ENCODE measurements at places on chromosomes 7 and 10.

DNA sequence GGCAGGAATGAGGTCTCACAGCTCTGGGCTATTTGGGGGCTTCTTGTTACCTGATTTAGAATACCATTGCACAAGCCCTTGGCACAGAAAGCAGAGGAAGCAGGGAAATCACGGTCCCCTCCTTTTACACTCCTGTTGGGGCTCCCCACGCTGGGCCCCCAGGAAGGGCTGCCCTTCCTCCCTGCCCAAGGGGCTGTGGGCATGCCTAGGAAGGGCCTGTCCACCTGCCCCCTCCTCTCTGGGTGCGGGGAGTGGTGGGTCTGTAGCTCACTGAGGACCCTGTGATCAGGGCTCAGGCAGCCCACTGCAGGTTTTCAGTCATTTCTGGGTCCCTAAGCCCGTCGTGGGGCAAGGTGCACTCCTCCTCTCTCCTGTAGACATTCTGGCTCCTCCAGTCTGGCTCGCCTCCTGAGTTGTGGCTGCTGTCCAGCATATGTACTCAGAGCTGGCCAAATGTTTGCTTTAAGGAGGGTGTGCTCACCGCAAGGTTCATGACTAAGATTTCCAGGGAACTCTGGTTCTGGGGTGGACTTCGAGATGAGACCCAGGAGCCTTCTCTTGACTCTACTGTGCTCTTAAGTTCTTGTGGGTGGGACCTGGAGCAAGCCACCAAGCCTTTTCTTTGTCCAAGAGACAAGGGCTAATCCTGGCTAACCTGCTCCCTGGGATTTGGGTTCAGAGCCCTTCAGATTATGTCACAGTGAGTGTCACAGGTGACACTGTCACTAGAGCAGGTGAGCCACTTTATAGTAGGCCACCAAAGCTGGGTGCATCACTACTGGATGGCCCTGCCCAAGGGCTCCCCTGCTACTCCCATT is 56.0 kb downstream of the TACR2 start:
- DNase-seq, result no peak

- DNase-seq, result no peak
Observed at GRCh38 chr7:35026150-35026549, 11.1 kb downstream of the DPY19L1 start.

DNA sequence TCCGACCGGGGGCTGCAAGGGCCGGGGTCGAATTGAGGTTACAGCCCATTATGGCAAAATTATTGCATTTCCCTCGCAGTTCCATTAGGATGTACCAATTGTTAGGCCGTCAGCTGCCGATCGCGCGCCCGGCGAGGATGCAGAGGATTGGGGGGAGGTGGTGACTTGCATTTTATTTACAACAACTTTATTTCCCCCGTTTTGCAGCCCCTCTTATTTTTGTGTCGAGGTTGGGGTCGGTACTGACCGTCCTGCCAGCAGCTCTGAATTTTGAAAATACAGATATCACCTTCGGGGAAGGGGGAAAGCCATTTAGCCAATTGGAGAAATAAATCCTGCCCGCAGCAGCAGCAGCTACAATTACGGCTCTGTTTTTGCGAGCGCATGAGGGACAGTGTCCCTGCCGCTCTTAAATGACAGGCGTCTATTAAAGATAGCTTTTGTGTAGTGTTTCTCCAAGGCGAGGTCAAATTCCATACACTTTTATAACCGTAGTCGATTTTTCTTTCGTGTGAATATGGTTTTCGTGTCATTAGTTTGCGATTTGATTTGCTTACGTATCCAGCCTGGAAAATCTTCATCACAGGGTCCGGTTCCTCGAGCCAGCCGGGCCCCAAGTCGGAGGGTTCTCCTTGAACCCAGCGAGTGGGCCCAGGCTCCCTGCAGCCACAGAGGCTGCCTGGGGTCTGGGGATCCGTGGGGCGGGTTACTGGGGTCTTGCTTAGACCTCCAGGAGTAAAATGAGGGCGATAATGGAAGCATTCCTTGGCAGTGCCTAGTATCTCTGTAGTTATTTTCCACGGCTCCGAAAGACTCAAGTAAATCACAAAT is 684 bp upstream of the HOXA5 start:
- no peak for DNase-seq

- no peak for DNase-seq
Observed at GRCh38 chr10:64952042-64952441, 1430.8 kb downstream of the REEP3 start.

DNA sequence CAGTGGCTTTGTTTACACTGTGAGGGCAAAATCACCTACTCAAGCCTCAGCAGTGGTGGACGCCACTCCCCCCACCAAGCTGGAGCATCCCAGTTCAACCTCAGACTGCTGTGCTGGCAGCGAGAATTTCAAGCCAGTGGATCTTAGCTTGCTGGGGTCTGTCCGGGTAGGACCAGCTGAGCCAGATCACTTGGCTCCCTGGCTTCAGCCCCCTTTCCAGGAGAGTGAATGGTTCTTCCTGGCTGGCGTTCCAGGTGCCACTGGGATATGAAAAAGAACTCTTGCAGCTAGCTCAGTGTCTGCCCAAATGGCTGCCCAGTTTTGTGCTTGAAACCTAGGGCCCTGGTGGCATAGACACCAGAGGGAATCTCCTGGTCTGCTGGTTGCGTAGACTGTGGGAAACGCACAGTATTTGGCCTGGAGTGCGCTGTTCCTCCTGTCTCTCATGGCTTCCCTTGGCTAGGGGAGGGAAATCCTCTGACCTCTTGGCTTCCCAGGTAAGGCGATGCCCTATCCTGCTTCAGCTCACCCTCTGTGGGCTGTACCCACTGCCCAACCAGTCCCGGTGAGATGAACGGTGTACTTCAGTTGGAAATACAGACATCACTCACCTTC is 398.5 kb downstream of the ATRNL1 start:
- DNase-seq, result no peak

DNA sequence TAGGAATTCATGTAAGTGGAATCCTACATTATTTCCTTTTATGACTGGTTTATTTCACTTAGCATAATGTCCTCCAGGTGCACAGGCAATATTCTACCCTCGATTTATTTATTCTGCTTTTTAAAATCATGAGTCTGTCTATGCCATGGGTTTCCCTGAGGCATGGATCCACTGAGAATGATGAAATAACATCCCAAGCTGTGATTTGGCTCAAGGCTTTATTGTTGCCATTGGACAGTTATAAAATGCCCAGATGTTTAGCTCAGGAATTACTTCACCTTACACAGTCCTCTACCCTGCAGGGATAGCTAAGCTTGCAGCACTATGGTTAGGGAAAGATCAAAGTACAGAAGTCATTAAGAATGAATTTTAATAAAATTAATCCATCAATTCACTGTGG is 219.5 kb downstream of the FRMD4A start:
- DNase-seq, result no peak

- DNase-seq, result no peak
Observed at GRCh38 chr7:94739180-94739579, 83.2 kb upstream of the SGCE start.

GRCh38 chr10:2984682-2985081 is 82.7 kb upstream of the PFKP start:
- DNase-seq, result no peak

DNA sequence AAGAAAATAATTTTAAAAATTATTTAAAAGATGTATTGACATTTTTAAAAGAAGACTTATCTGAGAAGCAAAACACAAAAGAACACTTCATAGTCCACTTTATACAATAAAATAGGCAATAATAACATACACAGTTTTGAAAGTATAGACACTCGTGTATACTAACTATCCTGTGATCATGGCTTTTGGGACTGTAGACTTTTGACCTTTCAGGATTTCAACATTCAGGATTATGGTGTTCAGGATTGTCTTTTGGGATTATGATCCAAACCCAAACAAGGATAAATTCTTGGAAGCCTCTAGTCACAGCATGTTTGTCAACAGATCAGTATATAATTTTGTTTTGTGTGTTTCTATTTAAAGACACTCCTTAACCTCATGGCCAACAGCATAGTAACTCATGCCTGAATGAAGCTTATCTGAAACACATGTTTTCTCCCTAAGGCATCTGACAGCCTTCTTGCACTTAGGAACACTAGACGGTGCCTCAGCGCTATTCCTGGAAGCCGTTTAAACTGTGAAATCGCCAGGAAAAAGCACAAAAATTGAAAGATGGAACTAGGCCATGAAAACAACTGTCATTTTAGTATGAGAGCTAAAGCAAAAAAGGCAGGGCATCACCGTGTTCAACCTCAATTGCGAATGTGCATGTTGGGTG is 29.9 kb downstream of the GSAP start:
- DNase-seq, result no peak

DNA sequence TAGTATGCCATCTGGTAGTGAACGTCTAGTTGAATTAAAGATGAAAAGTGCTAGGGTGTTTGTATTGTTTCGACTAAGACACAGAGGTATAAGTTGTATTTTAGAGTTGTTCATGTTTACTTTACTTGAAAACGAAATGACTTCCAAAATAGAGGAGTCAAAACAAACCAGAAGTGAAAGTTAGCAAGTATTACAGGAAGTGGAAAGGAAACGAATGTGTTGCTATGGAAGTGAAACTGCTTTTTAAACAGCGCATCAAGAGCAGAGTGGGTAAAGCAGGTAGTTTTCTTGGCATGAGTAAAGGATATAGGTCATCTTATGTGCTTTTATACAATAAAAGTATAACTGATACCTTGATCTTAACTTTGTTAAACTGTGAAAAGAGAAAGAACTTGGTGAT is 20.0 kb upstream of the GALNTL5 start:
- DNase-seq, result no peak

DNA sequence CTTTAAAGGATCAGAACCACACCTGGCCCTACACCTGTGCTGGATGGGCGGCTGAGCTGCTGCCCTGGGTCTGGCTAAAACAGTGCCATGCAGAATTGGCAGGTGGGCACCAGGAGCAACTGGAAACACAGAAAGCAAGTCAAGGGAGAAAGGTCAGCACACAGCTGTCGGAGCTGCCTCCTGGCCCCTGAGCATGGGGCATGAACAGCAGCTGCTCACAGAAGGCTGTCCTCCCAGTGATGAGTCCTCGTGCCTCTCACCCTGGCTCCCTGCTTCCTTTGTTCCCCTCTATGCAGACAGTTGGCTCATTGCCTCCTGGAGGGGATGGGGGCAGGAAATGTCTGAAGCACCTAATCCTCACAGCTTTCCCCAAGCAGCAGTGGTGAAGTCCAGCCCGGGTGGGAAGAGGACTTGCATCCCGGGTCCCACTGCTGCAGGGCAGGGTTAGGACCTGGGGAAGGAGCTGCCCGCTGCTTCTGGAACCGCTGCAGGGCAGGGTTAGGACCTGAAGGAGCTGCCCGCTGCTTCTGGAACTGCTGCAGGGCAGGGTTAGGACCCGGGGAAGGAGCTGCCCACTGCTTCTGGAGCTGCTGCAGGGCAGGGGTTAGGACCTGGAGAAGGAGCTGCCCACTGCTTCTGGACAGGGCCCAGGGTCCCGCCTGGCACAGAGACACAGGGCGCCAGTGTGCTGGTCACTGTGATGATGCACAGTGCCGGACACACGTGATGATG is 37.3 kb downstream of the VIPR2 start:
- DNase-seq, result no peak

DNA sequence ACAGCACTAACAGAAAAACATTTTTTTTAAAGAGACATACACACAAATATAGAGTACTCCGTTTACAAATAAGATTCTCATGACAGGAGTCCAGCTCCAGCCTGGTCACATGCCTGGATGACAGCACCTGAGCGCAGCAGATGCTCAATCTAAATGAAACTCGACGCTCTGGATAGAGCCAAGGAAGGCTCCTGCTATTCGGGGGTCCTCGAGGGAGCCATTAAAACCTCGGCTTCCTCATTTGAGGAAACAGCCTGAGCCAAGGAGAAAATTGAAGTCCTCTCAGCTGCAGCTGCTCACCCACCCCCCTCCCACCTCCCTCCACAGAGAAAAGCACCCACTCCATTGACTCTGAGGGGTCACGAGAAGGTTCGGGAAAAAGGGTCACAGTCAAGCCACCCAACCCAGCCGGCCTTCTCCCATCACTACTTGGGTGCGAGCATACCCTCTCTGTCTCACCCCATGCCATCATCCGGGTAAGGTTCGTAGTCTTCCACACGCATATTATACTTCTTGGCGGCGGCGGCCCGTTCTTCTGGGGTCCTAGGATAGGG is 673 bp downstream of the NDUFB8 start:
- no peak for DNase-seq

GRCh38 chr10:27485986-27486385 is 18.1 kb upstream of the RAB18 start:
- DNase-seq, result no peak

GRCh38 chr7:105934572-105935185 is 28.4 kb upstream of the CDHR3 start:
- no peak for DNase-seq

Measured in stimulated activated CD4-positive, alpha-beta T cell treated with anti-CD3 and anti-CD28 coated beads, Interleukin-4, amount 100 ng/mL, for 1 hour (primary cell).